Left lobe of liver (tissue), 2 donors: ENCODE measurements at places on chromosomes 5 and 9. TPM values are rescaled to one million over a fixed set of nuclear protein-coding genes. Genes with fewer than 3 reads are reported as not detected.

The DRD1 gene
- total RNA-seq = 0.13 TPM

The C1QTNF2 gene
- not detected for total RNA-seq

The BTNL3 gene
- total RNA-seq = not detected

The AGXT2 gene
- total RNA-seq = 50.8 TPM

The NPDC1 gene
- total RNA-seq = 16.6 TPM

The WDR31 gene
- 3.0 TPM for total RNA-seq

The F2RL2 gene
- 0.28 TPM for total RNA-seq

The GRAMD2B gene
- 18.7 TPM for total RNA-seq

DNA sequence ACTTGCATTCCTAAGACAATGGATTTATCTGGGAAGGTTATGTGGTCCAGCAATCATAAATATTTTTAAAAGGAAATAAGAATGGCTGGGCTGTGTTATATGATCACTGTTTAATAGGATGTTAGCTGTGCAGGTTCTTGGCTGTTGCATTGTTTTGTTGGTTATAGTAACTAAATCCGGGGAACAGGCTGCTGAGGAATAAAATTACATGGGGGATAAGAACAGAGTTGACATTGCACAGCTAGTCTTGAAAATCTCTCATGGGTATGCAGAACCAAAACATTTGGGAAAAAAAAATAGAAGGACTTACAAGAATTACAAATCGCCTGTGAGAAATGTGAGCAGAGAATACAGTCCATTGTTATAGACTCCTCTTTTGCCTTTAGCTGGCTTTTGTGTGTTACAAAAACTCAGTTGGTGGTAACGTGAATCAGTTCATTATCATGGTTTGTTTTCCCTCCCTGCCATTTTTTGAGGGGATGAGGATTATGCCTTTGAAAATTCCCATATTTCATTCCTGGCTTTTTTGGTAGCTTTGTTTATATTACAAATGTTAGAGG is 375.3 kb upstream of the DAB2 start:
- DNase-seq = no peak

DNA sequence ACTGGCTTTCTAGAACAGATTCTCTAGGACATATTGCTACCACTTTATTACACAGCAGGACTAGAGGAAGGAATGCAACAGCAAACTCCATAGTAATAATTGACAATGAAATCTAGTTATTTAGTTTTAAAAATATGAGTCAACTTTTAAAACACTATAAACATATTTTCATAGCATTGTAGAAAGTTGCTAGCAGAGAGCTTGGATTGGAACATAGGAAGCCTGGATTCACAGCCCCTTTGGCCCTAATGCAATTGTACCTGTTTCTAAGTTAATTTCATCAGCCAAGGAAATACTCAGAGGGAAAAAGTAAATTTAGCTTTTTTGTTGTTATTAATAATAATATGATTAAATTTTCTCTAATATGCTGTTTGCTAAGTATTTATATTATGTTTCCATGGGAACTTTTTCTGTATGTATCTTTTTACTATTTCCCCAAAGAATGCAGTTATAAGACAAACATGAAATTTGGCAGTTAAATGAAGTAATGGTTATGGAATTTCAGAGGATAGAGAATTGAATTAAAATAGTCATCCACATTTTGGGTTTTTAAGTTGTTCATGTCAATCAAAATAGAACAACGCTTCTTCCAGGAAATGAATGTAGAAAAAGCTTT is 45.6 kb downstream of the VCAN start:
- DNase-seq = no peak

DNA sequence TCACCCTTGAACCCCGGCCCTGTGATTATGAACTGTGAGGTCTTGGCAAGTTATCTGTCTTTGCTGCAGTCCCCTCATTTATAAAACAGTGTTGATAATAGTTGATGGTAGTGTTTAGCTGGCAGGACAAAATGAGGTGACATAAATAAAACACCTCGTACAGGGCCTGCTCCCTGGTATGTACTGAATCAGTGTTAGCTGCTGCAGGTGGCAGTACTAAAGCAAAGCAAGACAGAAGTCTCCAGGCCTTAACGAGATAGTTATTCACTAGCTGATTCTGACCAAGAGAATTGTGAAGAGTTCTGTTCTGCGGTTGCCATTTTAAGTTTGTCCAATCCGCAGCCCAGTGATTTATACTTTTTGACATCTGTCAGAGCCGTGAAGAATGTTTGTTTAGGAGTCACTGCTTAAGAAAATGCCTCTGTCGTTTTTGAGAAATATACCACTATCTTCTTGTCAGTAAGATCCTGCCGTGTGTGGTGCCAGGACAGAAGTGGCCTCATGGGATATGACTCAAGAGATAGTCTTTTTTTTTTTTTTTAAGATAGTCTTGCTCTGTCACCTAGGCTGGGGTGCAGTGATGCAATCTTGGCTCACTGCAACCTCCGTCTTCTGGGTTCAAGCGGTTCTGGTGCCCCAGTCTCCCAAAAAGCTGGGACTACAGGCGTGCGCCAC is 75.9 kb downstream of the KDM4C start:
- no peak for DNase-seq

- no peak for DNase-seq
Measured at GRCh38 chr9:90001747-90002146, 396.9 kb downstream of the GADD45G start.

DNA sequence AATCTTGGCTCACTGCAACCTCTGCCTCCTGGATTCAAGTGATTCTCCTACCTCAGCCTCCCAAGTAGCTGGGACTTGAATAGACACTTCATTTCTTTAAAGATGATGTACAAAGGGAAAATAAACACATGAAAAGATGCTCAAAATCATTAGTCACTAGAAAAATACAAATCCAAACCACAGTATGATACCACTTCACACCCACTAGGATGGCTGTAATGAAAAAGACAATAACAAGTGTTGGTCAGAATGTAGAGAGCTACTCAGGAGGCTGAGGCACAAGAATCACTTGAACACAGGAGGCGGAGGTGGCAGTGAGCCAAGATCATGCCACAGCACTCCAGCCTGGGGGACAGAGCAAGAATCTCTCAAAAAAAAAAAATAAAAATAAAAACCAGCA is 13.0 kb downstream of the F2RL2 start:
- no peak for DNase-seq

DNA sequence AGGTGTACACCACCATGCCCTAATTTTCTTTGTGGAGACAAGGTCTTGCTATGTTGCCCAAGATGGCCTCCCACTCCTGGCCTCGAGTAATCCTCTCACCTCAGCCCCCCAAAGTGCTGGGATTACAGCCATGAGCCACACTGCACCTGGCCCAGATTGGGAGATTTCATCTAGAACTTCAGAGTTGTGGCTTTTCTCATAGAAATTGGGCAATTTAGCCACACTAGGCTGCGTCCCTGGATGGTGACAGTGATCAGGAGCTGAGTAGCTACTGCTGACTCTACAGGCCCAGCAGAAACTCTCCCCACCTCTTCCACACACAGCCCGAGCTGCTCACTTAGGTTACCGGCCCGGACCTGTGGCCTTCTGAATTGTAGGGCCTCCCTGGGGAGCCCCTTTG is 7.7 kb downstream of the PFN3 start:
- DNase-seq = no peak

GRCh38 chr9:16485160-16485559 is 385.3 kb downstream of the BNC2 start:
- DNase-seq = no peak
